Uterus (tissue), 4 donors: ENCODE measurements at places on chromosomes 4 and X.
A peak's percentile ranks its signal among the peaks of the same experiment; 100 is the strongest.

- no peak for DNase-seq
These were observed 27.8 kb upstream of the SMIM10 start for GRCh38 chrX:134963041-134963440.

- no peak for DNase-seq
These were observed 2.9 kb upstream of the CCSER1 start for GRCh38 chr4:90124276-90124675.

- DNase-seq = peak; percentile 30
These were observed 1.6 kb downstream of the APBB2 start for GRCh38 chr4:41212616-41213203.

DNA sequence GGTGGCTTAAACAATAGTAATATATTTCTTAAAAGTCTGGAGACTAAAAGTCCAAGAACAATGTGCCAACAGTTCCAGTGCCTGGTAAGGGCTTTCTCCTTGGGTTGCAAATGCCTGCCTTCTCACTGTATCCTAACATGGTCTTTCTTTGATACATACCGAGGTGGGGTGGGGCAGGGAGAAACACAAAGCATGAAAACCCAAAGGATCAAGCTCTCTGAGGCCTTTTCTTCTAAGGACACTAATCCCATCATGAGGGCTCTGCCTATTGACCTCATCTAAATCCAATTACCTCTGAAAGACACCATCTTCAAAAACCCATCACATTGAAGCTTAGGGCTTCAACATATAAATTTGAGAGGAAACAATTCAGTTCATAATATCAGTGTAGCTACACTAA is 311.3 kb downstream of the GRID2 start:
- DNase-seq = no peak

DNA sequence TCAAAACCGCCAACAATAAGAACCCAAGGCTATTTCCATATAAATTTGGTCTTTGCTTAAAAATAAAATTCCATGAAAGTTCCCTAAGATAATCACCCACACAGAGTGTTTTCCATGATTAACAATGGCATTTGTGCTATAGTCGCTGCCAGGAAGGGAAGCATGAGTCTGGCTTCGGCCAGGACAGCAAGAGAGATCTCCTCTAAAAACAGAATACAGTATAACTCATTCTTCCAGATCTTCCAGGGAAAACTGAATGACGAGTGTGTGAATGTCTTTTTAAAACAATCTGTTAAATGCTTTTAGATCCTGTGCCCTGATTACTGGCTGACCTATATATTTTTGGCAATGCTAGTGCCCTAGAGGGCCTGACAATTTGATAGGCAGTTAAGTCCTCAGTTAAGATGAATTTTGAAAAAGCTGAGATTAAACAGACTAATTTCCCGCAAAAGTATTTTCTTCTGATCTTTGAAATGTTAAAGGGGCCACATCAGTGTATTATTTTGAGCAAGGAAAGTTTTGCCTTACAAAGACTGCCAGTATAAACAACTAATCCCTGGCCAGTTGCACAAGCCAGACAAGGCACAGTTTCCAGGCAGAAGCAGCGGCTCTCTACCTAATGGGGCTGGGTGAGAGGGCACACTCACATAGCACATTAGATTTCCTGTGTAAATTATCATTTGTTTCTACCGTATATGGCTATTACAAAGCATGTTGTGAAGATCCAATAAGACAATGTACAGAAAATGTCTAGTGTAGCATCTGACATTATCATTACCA is 127.3 kb downstream of the DCHS2 start:
- no peak for DNase-seq

GRCh38 chr4:147768113-147768512 is 36.2 kb downstream of the ARHGAP10 start:
- DNase-seq = no peak

GRCh38 chr4:173177232-173177631 is 8.6 kb downstream of the GALNT7 start:
- no peak for DNase-seq

DNA sequence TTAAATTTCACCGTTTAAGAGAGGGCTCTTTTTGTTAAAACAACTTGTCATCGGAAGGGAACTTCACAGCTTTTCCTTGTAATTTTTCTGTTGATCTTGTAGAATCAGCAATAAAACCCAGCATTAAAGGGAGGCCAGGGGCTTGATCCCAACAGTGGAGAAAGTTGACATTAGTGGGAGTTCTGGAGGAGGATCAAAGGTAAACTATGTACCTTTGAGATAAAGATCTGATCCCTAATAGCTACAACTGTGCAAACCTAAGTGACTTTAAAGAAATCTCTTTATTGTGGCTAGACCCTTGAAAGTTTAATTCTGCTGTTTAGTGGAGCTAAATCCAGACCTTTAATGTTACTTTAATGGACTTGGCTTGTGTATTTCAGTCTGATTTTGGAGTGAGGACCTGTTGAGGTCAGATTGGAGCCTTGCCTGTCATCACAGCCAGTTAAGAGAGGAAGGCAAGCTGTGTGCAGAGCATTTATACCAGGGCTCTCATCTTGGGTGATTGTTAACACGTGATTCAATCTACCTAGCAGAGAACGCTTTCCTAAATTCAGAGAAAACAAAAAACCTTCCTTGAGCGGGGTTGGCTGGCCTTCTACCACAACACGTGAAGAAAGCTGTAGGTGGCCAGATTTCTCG is 1.7 kb downstream of the DOCK11 start:
- DNase-seq = no peak

GRCh38 chrX:82556588-82556987 is 951.5 kb upstream of the POU3F4 start:
- DNase-seq = no peak

- no peak for DNase-seq
These were observed 909 bp upstream of the SLAIN2 start for GRCh38 chr4:48340276-48340964.

DNA sequence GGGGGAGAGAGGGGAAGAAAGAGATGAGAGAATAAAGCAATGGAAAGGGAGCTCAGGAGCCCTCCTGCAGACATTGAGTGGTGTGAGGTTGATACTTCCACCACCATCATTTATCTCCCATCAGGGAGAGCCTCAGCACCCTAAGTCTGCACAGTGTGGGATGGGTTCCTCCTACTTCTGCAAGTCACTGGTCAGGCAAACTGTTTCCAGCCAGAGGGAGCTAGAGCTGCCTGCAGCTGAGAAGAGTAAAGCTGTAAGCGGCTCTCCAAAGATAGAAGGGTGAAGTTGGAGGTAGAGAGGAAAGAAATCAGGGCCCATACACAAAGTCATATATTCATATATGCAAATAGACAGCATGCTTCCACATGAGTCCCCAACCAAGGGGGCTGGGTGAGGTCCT is 21.9 kb upstream of the ZNF81 start:
- no peak for DNase-seq

- no peak for DNase-seq
These were observed 332.7 kb downstream of the RAPGEF2 start for GRCh38 chr4:159435561-159436023.

DNA sequence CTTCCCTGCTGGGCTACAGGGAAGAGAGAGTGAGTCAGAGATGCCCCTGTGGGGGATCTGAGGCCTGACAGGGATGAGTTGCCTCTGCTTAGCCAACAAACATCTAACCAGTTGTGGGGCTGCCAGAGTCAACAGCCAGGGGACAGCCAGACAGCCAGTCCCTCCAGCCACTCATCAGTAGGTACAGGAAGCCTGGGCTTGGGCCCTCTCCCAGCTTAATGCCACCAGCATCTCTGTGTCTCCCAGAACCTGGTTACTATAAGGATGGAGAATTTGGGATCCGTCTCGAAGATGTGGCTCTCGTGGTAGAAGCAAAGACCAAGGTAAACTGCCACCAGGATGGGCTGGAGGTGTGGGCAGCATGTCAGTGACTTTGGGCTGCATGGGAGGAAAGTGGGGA is 17.3 kb upstream of the SASH3 start:
- DNase-seq = no peak

DNA sequence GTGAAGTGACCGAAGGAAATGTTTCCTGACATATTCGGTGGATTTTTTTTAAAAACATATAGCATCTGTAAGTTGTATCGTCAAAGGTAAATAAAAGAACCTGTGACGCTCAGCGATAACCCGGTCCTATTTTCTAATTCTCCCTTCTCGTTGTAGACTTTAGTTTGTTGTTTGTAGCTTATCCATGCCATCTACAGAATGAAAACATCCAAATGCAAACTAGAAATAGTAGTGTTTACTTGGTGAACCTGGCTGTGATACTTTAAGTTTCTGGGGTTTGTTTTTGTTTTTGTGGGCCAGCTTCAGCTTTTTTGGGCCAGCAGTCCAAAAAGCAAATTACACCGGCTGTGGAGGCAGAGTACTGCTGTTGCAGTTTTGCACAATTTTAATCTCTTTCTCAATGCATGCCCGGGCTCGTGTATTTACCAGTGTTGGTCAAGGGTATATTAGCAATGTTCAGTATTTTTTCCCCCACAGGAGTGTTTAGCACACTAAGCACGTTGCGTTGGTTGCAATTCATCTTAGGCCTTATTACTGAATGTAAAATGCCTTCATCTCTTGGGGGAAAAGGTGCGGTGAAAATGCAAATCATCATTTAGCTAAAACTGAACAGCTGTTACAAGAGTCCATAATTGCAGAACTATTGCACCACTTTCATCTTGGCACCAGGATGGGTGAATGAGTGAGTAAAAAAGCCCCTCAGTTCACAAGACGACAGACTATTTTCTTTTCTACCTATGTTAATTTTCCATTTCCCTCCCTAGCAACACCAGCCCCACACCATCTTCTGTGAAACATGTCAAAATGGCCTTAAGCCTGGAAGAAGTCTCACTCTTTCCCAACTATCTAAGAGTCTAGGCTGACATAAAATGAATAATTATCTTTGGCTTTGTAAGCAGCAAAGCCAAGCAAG is 1.7 kb upstream of the CNOT6L start:
- DNase-seq = no peak

- DNase-seq = no peak
These were observed 52.5 kb downstream of the VGLL1 start for GRCh38 chrX:136584545-136584944.

DNA sequence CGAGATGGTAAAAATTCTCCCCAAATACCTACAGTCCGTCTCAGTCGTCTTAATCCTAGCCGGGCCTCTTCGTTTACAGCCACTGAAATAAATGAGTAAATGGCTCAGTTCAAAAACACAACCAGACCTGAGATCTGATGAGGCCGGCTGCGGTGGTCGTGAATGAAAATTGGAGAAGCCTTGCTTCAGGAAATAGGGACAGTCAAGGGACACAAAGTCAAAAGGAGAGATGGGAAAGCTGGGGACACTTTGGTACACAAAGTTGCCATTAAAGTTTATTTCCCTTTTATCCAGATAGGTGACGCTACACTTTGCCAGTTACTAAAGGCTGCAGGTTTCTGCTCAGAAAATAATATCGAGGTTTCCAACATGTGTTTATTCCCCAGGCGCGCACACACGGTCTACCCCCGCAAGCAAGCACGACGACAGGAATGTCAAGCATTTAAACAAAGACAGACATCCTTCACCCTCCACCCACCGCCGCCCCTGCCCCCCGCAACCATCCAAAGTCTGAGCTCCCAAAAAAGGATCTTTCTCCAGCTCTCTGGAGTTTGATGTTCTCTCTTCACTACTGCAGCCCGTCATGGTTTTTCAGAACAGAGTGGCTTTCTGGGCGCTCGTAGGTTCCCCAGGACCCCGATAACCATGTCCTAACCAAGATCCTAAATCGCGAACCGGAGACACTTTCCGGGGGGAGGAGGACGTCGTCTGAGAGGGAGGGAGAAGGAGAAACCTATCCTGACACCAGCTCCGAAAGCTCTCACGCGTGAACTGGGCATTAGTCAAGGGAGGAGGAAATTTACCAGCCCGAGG is 1.3 kb upstream of the PCDH7 start:
- DNase-seq = peak; percentile 13

DNA sequence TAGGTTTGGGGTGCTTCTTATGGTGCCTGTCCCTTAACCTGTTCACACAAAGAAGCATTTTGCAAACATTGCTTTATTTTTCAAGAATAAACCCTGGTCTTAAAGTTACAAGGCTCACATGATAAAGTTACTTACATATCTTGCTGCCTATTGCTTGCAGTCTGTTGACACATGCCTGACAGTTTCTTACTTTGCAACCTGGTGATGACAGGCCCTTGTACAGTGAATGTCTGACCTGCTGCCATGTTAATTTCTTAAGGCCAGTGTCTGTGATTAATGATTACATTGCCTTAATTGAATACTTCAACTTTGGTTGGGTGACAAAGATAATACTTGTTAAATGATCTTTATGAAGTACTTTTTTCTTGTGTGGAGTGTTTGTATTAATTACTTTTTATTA is 49.9 kb downstream of the FIP1L1 start:
- DNase-seq = no peak

DNA sequence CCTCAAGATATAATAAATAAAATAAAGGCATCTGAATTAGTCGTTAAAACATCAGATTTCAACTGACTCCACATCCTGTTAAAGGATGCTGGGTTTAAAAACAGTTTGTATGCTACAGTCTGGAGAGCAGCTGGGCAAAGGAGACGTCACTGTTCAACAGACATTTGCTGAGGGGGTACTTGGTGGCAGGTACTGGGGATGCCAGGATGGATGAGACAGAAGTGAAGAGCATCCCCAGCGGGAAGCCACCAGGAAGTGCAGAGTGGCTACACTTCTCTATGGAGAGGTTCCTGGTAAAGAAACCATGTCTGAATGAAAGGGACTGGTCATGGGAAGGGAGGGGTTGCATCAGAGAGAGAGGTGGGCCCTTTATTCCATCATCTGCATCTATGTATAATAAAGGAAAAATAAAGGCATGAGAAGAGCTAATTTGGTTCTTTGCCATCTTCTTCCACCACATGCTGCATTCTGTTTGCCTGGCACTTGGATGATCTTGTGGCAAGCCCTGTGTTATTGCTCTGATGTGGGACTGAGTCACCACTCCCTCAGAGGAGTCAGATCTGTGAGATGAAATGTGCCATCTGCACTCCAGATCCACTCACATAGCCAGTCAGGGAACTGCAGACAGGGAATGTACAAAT is 145.0 kb downstream of the SOWAHB start:
- no peak for DNase-seq

- no peak for DNase-seq
These were observed 7.0 kb downstream of the PCDH10 start for GRCh38 chr4:133156096-133156495.

DNA sequence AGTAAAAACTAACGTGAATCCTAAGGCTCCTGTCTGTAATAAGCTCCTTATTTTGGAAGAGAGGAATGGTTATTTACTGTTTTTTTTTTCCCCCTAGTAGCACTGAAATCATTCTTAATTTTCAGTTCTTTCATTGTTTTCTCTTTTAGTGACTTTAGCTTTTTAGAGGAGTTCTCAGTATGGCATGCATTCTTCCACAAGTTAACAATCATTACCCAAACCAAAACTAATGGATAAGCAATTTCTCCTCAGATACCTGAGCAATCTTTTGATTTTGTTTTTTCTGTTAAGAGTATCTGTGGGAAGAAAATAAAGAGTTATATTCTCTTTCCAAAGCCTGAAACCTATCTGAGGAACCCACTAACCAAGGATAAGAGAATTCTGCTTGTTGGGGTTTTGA is 16.7 kb upstream of the PPA2 start:
- DNase-seq = no peak
